ENCODE measurements at places on chromosomes 7 and 10.

DNA sequence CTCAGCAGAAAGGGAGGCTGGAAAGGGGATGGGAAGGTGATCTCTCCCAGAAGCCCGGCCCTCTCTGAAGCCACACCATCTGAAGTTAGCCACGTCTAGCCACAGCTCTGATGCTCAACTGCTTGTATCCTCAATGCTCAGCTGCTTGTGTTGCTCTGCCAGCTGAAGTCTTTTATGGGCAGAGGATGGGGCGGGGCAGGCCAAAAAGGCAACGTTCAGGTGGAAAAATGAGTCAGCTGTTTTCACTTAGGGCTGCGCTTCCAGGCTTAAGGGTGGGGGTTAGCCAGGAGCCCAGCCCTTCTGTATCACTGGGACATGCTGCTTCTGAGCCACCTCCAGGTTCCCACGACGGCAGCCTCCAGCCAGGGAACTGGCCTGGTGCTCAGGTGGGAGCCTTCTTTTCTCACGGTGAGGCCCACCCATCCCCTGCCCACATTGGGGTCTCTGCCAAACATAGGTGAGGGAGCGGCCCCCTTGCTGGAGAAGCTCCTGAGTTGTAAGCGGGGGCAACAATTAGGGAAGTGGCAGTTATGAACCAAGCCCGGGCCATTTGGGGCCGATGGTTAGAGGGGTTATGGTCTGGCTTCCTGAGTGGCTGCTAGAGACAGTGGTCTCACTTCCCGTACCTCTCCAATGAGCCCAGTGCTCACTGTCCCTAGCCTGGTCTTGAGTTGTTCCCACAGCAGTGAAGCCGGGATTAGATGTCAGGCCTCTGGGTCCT lies 44.9 kb upstream of the CNPY1 start:
- DNase-seq, result no peak

DNA sequence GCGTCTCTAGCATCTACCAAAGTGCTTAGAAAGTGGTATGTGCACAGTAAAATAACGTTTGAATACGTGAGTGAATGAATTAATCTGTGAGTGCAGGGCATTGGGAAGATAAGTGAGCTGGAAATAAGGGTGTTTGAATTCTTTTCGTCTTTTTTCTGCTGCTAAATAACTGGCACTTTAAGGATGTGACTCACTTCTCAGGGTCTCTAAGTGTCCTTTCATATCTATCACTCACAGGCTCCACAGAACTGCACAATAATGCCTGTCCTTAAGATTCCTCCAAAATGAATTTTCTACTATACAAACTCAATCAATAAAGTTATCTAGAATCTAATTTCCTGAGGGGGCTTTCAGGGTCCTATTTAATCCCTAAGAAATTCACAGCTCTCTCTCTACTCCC lies 3.2 kb upstream of the DGKB start:
- DNase-seq, result no peak

DNA sequence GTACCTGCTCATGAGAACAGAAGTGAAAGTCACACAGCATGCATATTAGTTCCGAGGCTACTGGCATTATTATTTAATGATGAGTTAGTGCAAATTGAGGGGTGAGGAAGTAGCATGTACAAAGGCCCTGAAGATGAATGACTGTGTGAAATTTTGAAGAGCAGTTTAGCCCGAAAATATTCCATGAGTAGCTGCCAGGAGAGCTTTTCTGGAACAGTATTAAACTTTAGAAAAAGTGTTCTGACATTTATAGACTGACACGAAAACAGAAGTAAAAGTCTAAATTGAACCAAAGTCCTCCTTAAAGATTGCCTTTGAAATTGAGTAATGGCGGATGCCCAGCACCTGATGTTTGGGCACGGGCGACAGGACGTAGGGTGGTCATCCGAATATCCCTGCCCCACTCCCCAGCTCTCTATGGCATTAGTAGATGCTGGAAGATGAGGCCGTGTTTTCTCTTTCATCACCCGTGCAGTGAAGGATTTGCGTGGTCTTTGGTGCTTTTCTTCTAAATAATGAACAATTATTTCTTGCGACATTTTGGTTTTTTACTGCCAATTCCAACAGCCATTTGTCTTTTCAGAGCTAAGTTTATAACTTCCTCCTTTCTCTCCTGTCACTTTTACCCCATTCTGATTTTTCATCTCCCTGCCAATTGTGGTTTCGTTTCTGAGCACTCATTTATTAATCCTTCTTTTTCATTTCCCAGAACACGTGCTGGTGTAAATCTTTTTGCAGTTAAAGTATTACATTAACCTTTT lies 192.6 kb downstream of the MGMT start:
- DNase-seq, result no peak

GRCh38 chr10:46106410-46107255 lies 60.6 kb upstream of the MSMB start:
- DNase-seq, result no peak

DNA sequence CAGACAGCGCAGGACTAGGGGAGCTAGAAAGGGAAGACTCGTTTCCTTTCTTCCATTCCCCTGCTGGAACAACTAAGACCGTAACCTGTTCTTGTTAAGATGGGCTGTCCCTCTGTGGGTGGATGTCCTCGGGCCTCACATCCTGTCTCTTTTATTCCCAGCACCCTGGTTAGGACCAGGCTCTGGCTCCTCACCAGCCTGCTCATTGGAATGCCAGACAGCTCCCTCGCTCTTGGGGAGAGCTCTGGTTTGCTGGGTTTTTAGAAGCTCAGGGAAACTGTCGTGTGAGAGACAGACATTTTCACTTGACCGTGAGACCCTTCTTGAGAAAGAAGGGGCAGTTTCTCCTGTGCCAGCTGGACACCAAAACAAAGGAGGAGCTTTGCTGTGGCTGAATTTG lies 58.1 kb upstream of the HABP2 start:
- no peak for DNase-seq

GRCh38 chr7:70189776-70190175 lies 591.5 kb downstream of the AUTS2 start:
- no peak for DNase-seq

GRCh38 chr10:110919971-110920881 lies 822 bp downstream of the SHOC2 start:
- DNase-seq, result no peak

DNA sequence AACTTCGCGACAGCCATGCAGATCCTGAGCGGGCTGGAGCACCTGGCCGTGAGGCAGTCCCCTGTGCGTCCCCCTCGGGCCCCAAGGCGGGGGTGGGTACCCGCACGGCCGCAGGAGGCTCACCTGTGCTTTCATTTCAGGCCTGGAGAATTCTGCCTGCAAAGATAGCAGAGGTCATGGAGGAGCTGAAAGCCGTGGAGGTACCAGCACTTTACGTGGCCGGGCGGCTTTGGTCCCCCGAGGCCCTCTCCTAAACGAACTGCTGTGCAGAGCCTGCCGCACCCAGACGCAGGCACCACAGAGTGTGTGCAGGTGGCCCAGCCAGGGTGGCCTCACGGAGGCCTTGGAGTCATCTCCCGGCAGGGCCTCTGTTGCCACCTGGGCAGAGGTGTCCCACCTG lies 11.1 kb upstream of the UTF1 start:
- DNase-seq, result no peak

DNA sequence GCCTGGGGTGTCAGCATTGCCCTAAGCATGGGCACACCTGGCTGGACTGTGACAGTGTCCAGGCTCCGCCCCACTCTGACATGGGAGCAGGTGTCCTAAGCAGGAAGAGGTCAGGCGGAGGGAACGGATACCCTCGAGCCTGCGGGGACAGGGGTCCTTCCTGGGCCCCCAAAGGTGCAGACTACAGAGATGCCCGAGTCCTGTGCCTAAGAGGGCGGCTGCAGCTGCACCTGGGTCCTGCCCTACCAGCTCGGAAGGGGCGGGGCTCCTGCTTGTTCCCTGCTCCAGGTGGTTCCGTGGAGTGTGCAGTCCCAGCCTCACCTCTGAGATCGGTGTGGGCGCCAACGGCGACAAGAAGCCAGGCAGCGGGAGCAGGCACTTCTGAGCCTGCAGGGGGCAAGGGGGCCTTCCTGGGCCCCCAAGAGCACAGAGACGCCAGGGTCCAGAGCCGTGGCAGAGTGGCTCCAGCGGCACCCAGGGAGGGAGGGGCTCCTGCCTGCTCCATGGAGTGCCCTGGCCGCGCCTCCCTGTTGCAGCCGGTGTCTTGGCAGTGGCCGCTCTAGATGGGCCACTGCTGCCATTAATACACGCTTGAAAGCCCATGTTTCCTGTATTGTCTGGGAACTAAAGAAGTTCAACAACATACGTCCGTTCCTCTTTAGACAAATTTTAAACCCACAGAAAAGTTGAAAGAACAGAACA lies 64.5 kb upstream of the CACNA2D1 start:
- DNase-seq, result no peak
